ENCODE measurements at places on chromosomes 3 and 15.

DNA sequence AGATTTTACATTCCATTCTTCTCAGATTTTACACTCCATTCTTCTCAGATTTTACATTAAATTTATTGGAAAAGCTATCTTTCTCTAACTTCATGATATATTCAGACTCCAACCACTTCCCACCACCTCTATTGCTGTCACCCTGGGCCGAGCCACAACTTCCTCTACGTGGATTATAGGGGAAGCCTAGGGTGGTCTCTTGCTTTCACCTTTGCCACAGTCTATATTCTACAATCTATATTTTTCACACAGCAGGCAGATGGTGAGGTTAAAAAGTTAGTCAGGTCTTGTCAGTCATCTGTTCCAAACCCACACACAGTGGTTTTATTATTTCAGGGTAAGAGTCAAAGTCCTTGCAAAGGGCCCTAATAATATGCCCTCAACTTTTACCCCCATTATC lies 370.8 kb upstream of the SUCLG2 start:
- DNase-seq = no peak

DNA sequence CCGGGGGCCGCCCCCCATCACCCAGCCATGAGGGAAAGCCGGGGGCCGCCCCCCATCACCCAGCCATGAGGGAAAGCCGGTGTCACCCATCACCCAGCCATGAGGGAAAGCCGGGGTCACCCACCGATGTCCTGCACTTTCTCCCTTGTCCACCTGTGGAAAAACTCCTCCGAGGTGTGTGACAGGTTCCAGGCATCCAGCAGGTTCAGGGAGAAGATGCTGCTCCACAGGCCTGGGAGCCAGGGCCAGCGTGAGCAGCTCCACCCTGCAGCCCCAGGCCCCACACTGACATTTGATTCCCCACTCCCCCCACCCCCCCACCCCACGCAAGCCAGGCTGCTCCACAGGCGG lies 15.5 kb upstream of the EHD4 start:
- no peak for DNase-seq

- DNase-seq = no peak
These were observed 145.3 kb downstream of the FOXP1 start for GRCh38 chr3:71438071-71438685.

DNA sequence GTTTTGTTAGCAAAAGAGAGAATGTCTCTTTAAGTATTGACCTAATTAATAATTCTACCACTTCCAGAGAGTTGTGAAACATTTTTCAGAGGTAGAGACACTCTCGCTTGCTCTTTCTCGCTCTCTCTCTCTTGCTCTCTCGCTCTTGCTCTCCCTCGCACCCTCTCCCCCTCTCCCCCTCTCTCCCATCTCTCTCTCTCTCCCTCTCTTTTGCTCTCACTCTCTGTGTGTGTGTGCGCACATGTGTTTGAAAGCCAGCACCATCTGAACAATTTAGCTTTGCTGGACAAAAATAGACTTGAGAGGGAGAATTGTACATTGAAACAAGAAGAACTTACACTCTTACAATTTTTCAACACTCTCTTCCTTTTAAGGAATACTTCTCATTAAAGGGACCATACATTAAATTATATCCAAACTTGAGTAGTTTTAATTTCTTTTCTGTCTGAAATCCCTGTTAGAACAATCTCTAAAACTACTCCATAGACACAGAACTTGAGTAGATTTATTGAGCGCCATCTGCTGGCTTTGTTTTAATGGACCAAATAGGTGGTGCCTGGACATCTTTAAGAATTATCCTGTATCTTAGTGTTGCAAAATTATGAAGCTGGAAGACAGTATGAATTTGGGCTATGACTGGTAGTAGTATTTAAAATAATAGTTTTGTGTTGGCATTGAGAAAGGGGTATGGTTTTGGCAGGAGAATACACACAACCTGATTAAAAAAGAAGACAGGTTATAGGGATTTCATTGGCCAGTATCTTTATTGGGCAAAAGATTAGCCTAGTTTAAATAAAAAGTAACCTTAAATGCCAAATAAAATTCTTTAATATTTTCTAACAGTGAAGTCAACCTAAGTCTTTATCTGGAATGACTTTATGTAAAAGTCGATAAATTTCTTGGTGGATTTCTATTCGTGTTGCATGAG lies 124.6 kb downstream of the AKAP13 start:
- DNase-seq = peak; percentile 21

DNA sequence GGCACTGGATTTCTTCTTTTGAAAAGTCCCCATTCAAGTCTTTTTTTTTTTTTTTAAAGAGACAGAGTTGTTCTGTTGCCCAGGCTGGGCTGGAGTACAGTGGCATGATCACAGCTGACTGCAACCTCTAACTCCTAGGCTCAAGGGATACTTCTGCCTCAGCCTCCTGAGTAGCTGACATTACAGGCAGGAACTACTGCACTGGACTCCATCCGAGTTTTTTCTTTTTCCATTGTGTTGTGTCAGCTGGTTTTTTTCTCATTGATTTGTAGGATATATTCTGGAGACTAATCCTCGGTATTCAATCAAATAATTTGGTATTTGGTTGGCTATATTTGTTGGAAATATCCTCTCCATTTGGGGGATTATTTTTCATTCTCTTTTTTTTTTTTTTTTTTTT lies 11.8 kb downstream of the POLR2M start:
- DNase-seq = no peak

DNA sequence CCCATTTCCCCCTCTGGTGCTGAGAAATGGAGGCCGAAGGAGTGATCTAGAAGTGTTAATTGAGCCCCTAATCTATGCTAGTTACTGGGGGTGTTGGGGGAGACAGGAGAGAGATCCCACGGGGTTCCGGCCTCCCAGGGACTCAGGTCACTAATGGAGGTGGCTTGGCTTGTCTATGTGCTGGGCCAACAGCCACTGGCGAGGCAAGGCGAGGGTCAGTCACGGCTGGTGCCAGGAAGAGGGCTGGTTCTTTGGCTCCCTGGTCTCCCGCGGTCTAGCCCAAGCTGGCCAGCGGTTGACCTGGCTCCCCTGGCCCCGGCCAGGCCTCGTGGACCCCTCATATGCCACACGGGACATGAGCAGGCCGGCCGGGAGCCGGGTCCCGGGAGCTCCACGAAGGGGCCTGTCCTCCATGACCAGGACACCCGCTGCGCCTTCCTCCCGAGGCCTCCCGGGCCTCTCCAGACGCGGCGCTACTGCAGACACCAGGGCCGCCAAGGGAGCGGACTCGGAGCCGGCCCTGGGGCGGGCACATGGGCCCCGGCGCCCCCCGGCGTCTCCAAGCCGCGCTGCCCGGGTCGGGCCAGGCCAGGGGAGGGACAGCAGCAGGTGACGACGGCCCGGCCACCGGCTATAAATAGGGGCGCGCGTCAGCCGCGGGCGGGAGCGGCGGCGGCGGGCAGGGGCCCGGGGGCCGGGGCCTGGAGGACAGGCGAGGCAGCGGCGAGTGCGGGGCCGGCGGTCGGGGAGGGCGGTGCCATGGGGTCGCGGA lies at the start of gene ALPK3:
Gene ALPK3, plus strand, starts transcription at position 663 of the 772 bp plus-strand sequence. Its CDS starts 97 bp downstream, at position 760.
- DNase-seq = no peak

- DNase-seq = no peak
These were observed 38.7 kb downstream of the SPINK8 start for GRCh38 chr3:48294611-48295263.

- no peak for DNase-seq
These were observed 96.5 kb downstream of the SUCLG2 start for GRCh38 chr3:67557848-67558355.

DNA sequence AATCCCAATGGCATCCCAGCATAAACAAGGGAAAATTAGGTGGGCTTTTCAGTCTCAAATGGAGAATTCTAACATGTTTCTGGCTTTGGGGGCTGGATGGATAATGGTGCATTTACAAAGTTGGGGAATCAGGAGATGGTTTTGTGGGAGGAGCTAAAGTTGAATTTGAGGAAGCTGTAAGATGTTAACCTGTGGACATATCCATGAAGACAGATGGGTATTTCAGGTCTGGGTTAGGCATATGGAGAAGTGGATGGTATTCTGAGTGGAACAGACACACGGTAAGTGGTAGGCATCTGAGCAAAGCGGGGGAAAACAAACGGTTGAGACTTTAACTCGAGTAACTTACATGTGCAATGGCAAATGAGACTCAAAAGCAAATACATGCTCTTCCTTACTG lies 1.7 kb upstream of the LMLN start:
- DNase-seq = no peak

DNA sequence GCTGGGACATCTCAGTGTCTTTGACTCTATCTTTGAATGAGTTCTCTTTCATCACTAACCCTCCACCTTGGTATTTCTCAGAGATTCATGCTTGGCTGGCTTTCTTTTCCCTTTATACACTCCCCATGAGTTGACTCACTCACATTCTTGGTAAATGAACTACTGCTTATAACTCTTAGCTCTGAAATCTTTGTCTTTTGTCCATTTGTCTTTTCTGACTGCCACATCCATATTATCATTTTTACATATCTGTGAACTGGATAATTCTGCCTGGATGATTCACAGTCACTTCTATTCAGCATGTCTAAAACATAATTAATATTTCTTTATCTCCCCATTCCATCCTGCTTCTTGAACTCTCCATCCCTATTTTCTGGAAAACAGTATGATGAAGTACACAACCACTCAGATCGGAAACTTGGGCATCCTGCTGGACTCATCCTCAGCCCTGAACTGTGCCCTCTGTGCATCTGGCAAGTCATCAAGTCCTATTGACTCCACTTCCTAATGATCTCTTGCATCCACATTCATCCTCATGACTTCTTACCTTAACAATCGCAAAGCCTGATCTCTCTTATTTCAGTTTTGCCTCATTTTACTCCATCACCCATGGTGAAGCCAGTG lies 66.9 kb downstream of the KCNAB1 start:
- DNase-seq = no peak

DNA sequence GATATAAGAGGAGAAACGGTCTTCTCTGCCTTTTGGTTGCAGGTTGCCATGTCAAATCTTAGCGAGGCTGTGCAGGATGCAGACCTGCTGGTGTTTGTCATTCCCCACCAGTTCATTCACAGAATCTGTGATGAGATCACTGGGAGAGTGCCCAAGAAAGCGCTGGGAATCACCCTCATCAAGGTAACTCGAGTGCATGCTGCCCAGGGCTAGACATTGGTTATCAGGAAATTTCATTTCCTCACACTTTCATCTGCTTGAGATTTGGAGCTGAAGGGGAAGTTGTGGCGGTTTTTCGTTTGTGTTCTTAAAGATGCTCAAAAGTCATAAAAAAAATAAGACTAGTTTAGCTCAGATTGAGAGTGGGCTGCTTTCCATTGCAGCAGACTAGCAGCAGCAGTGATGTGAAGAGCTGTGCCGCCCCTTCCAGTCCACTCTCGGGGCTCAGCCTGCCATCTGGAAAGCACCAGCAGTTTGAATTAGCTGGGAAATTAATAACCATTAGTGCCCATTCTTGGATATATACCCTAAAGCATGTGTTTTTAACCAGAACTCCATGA lies 32.2 kb downstream of the GPD1L start:
- no peak for DNase-seq

GRCh38 chr3:101149251-101149650 lies 156.0 kb upstream of the ABI3BP start:
- no peak for DNase-seq

DNA sequence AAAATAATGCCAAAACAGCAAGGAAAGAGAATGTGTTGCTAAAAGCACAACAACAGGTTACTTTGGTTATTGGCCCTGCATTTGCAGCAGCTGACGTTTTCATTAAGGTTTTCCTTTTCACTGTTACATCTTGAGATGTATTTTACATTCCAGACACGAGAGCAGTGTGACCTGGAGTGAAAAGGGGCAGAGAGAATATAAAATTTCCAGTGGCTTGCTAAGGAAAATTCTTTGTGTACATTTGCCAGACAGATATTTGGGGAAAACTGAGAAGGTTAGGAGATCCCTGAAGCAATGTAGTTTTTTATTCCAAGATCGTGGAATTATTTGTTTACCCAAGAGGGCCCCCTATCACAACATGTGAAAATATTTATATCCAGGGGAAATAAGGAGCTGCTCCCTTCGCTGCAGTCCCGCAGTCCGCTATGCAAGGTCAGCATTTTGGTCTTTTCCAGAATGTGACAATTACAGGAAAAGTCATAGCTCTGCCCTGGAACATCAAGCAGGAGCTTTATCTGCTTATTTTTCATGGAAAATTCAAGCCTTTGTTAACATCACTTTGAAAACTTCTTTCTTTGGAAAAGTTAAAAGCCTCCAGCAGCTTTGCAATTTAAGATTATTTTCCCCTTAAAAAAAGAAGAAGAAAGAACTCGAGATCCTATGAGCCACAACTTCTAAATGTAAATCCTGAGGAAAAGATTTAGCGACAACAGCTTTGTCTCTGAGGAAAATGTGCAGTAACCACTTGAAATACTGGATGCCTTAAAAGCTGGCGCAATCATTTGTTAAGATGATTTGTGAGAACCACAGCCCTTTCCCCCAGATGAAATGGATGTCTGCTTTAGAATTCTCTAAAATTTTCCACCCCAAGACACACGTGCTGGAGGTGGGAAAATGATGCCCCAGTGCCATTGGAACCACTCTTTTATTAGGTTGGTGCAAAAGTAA lies 256.4 kb upstream of the TPM1 start:
- DNase-seq = no peak

GRCh38 chr15:62059816-62060112 lies 483 bp downstream of the VPS13C start:
- DNase-seq = peak; percentile 26

DNA sequence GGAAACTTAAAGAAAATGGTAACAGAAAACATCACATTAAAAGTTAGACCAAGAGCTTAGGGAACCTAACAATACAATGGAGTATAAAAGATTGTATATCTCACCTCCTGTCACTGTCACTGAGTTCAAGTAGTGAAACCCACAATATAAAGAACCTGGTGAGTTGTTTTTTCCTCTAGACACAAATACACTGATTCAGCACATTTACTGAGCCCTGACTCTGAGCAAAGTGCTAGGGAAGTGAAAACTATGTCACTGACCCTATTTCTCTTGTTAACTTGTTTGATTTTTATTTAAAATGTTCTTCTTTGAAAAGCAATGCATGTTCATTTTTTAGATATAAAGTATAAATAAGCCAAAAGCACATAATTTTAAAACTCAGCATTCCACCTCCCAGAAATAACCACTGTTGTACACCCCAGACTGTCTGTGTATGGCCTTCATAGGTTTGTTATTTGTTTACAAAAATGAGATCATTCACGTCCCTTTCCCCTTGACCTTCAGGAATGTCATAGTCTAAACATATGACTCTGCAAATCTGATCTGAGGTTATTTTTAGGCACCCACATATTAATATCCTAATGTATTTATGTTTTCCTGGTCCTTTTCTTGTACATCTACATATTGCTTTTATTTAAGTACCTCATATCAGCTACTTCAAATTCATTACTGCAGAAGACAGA lies 69.2 kb upstream of the CSTA start:
- no peak for DNase-seq

DNA sequence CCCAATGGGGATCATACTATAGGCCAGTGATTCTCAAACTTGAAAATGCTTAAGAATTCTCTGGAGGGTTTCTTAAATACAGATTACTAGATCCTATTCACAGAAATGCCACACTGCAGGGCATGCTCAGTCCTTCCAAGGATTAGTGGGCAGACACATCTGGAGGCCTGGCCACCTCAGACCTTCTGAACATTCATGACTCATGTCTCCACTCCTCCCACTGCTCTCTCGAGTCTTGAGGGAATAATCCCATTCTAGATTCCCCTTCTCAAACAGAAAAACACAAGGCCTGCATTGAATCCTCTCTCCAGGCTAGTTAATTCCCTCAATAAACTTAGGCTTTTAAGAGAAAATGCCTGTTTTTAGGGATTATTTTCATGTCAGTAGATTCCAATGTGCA lies 22.1 kb downstream of the ZNF621 start:
- no peak for DNase-seq

- no peak for DNase-seq
These were observed 297.7 kb upstream of the NR2E3 start for GRCh38 chr15:71512682-71513006.

- DNase-seq = no peak
These were observed 28.8 kb downstream of the LRRFIP2 start for GRCh38 chr3:37145611-37146010.

Measured in NCI-H1105 (cell line).